ENCODE measurements at places on chromosomes 12 and 14.

DNA sequence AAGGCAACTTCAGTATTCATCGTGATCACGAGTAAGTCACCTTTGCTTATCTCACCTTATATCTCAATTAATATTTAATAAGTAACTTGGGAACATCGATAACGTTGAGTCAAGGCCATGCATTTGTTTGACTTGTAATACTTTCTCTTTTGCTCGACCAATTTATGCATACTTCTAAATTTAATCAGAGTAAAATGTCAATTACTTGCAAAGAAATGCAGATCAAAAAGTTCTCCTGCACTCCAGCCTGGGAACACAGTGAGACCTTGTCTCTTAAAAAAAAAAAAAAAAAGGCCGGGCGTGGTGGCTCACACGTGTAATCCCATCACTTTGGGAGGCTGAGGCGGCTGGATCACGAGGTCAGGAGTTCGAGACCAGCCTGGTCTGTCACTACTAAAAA lies 11.8 kb upstream of the HIP1R start:
- DNase-seq: no peak

- DNase-seq: no peak
Measured at GRCh38 chr12:52714887-52715281, 11.6 kb upstream of the KRT77 start.

GRCh38 chr12:62736596-62736995 lies 198.4 kb downstream of the PPM1H start:
- no peak for DNase-seq

DNA sequence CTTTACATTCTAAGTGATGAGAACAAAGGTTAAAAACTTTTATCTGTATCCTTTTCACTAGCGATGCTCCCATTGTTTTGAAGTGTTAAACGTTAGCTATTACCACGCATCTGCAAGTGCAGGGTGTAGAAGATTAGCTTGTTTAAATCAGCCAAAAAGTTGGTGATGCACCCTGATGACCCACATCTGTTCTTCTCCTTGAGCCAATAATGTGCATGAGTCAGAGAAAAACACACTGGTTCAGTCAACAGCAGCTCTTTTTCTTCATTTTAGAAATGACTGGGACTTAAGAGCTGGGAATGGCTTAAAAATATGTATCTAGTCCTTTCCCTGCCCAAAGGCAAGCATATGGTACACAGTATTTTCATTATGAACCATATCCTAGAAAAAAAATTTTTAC lies 323.5 kb upstream of the PDE3A start:
- no peak for DNase-seq
